ENCODE measurements at places on chromosomes 6 and 20.

DNA sequence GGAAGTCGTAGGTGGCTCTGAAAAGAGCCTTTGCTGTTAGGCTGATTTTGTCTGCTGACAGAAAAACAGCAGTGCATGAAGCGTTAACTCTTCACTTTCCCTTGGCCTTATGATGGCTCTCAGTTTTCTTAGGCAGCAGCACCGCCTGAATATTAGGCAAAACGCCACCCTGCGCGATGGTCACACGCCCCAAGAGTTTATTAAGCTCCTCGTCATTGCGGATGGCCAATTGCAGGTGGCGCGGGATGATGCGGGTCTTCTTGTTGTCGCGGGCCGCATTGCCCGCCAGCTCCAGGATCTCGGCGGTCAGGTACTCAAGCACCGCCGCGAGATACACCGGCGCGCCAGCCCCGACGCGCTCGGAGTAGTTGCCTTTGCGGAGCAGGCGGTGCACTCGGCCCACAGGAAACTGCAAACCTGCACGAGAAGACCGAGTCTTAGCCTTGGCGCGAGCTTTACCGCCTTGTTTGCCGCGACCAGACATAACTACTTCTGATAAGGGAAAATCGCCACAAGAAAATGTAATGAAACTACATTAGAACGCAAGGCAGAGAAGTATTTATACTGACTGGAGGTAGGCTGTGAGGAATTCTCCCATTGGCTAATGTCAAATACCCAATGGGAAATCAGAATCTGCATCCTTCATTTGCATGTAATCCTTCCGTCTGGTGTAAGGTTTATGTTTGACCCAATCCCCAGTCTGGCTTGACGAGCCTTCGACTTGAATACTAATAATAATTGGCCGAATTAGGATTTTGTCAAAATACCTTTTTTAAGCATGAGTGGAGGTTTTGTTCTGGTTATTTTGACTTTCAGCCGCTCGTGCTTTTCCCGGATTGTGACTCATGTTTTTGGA is 53.9 kb upstream of the HFE start:
- DNase-seq: no peak

DNA sequence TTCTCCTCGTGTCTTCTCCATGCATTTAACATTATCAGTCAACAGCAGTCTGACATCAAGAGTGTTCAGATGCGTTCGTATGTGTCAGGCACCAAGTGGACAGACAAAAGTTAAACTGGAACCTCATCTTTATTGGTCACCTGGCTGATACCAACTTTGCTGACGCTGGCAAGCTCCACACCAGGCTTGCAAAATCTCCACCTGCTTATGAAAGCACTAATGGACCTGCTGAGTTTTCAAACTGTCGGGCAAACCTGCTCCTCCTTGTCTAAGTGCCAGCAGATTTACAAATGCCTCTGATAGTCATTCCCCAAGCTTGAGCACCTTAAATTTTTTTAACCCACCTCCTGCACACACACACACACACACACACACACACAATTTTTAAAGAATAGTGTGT is 27.9 kb upstream of the DSP start:
- DNase-seq: no peak

GRCh38 chr6:109977791-109978173 is 329 bp upstream of the GPR6 start:
- DNase-seq: no peak

DNA sequence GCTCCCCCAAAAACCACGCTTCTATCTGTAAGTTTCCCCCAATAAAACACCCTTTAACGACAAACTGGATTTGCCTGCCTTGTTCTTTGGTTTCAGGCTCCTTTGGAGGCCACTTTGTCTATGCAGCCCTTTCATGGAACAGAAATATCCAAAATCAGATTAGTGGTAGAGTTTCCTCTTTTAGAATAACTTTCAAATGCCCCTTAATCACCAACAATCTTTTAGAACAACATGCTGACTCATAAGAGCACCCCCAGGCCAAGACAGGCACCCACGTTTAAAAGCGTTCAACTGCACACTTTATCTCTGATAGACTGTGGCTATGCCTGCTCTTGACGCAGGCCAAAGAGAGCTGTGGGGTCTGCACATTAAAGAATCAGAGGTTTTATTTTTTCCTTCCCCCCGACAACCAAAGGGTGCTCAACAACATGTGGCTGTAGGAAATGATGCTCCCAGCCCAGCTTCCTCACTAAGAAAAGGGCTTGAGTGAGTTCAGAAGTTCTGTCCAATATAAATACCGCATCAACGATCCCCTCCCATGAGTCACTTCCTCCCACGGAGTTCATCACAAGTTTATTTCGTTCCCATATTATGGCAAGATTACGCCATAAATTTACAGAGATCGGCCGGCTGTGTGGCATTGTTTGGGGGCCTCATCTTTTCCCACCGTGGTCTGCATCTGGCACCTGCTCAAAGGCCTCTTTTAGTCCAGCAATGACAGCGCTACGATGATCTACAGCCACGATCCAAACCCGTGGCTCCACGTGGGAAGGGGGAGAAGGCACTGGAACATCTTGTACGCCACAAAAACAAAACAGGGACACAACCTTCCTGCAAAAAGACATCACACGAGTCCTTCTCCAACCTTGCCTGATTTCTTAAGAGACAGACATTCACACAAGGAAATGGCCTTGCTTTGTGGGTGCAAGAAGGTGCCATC is 88.8 kb upstream of the NFATC2 start:
- no peak for DNase-seq

GRCh38 chr6:53159558-53159957 is 10.9 kb upstream of the GCM1 start:
- DNase-seq: no peak

DNA sequence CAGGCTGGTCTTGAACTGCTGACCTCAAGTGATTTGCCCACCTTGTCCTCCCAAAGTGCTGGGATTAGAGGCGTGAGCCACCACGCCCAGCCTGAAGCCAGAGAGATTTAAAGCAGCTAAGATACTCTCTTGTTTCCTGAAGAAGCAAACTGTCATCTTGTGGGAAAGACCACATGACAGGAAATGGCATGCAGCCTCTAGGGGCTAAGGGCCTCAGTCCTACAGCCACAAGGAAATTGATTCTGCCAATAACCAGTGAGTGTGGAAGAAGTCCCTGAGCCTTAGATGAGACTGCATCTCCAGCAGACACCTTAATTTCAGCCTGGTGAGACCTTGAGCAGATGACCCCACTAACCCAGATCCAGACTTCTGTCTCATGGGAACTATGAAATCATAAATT is 40.9 kb downstream of the KIZ start:
- DNase-seq: no peak

- DNase-seq: no peak
These were observed 27.1 kb downstream of the F13A1 start for GRCh38 chr6:6293317-6293716.

- no peak for DNase-seq
These were observed 64.9 kb upstream of the NUP153 start for GRCh38 chr6:17771609-17772008.

GRCh38 chr6:41374618-41375590 is 39.5 kb downstream of the NCR2 start:
- DNase-seq: no peak

GRCh38 chr6:168695701-168696100 is 254.7 kb downstream of the SMOC2 start:
- DNase-seq: no peak

DNA sequence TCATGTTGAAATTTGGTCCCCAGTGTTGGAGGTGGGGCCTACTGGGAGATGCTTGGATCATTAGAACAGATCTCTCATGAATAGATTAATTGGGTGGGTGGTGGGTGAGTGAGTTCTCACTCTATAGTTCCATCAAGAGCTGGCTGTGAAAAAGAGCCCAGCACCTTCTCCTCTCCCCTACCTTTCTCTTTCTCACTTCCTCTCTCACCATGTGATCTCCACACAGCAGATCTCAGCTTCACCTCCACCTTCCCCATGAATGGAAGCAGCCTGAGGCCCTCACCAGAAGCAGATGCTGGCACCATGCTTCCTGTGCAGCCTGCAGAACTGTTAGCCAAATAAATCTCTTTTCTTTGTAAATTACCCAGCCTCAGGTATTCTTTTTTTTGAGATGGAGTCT is 12.9 kb upstream of the GMNN start:
- DNase-seq: no peak

- no peak for DNase-seq
These were observed 68.4 kb downstream of the RSPO3 start for GRCh38 chr6:127186889-127187288.

- no peak for DNase-seq
These were observed 3.3 kb downstream of the ENTPD6 start for GRCh38 chr20:25198663-25199383.

- DNase-seq: no peak
These were observed 214.3 kb downstream of the TFAP2C start for GRCh38 chr20:56843386-56843785.

DNA sequence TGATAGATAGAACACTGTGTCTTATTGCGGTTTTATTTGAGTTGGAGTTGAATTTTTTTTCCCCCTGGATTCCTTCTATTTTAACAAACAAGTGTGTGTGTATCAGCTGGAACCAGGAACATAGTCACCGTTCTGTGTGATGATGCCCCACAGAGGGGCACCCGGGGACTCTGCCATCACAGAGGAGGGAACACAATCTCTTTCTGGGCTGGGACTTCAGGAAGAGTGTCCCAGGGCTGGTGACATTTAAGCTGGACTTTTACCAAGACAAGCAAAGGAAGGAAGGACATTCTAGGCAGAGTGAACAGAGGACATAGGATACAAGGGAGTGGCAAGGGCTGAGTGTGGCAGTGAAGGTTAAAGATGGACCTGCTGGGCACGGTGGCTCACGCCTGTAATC is 33.2 kb downstream of the TAF8 start:
- DNase-seq: no peak

- no peak for DNase-seq
These were observed 12.5 kb downstream of the SYCP2 start for GRCh38 chr20:59920944-59921343.

DNA sequence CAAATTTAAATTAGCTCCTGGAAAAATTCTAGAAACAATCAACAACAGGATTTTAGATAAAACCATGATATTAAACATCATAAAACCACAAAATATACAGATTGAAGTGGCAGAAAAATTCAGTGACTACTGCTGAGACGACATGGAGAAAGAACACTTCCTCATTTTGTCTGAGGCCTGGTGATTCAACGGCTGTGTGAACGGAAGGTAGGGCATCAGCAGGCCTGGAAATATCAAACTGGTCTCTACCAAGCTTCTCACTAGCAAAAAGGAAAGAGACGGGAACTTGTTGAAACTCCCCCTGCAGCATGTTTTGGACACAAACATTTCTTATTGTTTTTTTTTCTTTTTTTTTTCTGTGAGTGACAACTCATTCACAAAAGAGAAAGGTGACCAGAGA is 58.0 kb upstream of the AHI1 start:
- DNase-seq: no peak

- no peak for DNase-seq
These were observed 49.8 kb downstream of the CPXM1 start for GRCh38 chr20:2750491-2751251.

GRCh38 chr6:71190809-71191208 is 97.8 kb upstream of the OGFRL1 start:
- DNase-seq: no peak

GRCh38 chr20:49715466-49715865 is 1.8 kb upstream of the B4GALT5 start:
- DNase-seq: no peak

DNA sequence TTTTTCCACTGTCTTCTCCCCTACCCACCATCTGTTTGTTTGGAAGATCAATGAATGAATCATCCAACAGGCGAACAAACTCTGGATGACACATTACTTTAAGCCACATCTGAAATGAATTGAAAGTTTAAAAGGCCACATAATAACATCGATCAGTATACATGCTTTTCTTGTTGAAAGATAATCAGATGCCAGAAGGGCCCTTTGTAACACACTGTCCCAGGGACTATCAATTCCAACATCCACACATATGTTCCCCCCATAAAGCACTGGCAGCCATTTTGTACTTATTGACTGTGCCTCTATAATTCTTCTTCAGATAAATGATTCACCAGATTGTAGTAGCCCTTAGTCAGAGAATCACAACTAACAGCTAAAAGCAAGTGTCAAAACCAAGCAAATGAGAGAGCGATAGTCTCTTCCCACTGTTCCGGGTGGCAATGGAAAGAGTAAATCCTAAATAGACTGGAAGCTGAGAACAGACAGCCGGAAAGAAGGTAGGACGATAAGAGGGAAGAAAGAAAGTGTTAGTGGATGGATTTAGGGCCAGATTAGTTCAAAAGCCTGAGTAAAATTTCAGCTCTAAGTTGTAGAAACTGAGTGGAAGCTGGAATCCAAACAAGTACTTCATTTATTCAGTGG is 184.9 kb upstream of the TENT5A start:
- no peak for DNase-seq

- DNase-seq: no peak
These were observed 229.1 kb upstream of the CITED2 start for GRCh38 chr6:139603581-139603980.

GRCh38 chr20:19121463-19121862 is 91.0 kb upstream of the SLC24A3 start:
- no peak for DNase-seq

GRCh38 chr6:31729979-31730630 is 1.0 kb upstream of the DDAH2 start:
- DNase-seq: peak; percentile 23
